Psoas muscle (tissue), 8 donors: ENCODE measurements at places on chromosomes 3 and 15.

GRCh38 chr3:9292516-9292915, 43.1 kb upstream of the SRGAP3 start:
- no peak for DNase-seq

DNA sequence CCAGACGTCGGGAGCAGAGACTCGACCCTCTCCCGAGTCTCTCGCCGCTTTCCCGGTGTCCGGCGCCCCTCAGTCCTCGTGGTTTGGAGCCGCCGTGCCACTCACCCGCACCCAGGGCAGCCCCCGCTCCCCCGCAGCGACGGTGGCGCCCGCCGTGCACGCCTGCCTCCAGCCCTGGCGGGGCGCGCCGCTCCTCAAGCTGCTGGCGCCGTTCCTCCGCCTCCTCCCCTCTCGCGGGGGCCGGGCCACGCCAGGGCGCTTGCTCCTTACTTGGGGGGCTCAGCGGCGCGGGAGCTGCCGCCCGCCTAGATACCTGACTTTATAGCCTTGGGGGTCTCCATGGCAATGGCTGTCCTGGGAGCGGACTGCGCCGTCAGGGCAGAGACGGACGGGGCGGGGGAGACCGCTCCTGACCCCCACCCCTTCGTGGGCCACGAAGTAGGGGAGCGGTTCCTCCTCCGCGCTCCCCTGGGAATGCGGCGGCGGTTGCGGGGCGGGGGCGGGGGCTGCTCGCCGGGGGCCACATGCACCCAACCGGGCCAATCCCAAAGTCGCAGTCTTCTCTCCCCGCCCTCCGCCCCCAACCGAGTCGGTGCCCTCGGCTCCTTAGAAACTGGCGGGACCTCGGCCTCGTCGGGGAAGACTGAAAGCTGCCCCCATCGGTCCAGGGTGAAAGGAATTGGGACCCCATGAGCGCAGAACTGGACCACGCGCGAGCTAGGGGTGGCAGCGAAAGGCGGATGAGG, at the start of gene ANKRD63:
ANKRD63 (minus strand) TSS at position 196 of the 746 bp plus-strand sequence. CDS start 478 bp downstream, outside the sequence.
- peak; percentile 38 for DNase-seq

DNA sequence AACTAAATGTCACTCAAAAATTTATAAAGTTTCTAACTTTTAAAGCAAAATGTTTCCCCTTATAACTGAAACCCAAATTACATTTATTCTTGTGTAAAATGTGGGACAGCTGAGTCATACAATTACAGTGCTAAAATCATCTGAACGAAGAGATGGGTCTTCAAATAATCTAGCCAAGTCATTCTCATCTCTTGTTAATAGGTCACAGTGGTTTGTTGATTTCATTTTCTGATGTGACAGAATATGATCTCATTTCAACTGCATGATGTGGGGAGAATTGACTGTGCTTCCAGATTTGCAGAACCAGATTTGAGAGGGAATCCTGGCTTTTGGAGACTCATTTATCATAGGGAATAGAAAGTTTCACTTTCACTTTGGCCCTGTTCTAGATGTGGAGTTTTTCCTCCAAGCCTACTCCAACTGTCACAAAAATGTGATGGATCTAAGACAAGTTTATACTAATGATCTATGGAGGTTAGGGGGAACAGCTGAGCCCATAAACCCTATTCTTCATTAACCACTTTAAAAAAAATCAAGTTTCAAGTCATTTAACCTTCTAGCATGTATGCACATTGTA, 685.0 kb downstream of the PDCD6IP start:
- DNase-seq, result no peak

GRCh38 chr3:45774581-45775521, 21.5 kb downstream of the SLC6A20 start:
- no peak for DNase-seq

DNA sequence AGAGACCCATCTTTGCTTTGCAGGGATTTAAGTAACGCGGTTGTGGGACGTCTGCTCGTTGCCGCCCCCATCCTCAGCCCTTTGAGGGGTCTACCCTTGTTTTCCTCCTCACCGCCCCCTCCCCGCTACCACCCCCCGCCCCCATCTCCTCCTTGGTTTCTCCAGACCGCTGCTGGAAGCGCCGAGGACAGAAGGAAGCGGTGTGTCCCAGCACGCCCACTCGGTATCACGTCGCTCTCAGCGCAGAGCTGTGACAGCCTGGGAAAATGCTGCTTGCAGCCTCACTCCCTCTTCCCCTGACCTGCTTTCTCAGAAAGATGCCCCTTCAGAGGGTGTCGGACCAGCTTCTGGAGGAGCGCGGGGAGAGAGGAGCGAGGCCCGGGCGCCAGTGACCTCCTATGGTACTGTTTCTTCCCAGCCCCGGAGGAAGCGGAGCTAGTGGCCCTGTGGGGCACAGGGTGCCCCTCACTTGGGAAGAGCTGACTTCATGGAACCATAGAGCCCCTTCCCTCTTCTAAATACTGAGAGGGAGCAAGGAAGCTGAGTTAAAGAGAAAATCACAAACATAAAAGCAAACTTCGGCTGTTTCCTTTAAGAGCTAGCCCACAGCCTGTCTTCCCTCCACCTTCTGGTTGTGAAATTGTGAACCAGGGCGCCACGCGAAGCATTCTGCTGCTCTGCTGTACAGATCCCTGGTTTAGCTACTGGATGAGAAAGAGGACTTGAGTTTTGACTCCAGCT, 698 bp downstream of the IL1RAP start:
- peak; percentile 38 for DNase-seq

GRCh38 chr3:36693670-36694069, 70.7 kb downstream of the DCLK3 start:
- DNase-seq, result no peak

DNA sequence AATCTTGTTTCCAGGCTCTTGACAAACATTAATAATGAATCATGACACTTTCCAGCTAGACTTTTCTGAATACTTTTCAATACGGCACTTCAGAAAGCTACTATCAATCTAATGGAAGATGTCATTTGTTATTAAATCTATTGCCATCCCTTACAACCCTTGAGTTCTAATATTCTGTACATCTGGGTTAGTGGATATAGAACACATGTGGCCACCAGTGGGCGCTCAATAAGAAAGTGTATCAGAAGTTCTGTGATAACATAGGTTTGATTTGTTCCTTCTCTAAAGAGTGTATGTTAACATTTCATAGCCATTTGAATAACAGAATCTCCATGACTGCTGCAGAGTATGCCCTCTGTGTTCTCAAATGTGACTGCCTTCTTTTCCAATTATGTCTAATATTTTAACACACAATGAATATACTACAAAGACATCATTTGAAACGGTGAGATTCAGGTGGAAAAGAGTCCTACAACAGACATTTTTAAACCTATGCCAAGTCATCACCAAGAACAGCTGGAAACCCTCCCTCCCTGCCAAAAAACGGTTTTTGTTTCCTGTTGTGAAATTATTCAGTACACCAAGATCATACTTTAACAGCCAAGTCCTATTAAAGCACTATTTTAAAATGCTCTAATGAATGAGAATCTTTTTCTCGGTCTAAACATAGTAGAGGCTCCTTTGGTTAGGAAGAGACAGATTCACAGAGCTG, 22.2 kb downstream of the ALDH1A2 start:
- peak; percentile 52 for DNase-seq

- no peak for DNase-seq
Measured at GRCh38 chr3:21169948-21170347, 581.1 kb downstream of the ZNF385D start.

DNA sequence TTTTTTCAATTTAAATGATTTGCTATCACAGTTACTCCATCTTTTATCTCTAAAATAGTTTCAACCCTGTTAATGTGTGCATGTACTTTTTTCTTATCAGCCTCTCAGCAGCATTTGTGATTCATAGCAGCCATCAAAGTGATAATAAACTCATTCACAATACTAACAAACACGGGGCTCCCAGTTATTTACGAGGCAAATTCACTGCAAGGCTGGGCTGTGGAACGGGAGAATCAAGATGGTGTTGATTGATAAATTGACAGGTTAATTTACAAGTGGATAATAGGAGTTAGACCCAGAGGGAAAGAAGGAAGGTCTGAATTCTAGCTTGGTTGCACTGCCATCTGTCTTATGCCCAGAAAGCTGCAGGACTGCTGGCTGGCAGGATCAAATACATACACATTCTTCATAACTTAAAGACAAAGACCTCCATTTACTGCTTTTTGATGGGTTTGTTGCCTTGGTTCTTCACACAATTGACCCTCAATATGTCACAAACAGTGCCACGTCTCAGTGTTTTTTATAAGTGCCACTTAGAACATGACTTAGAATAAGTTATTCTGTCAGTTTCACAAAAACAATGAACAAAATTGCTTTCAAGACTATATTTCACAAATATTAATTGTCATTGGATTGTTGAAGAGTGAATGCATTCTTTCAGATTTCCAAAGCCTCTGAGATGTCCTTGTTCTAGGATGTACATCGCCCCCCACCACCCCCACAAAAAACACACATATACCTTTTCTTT, 562.8 kb downstream of the NR2F2 start:
- DNase-seq, result no peak

DNA sequence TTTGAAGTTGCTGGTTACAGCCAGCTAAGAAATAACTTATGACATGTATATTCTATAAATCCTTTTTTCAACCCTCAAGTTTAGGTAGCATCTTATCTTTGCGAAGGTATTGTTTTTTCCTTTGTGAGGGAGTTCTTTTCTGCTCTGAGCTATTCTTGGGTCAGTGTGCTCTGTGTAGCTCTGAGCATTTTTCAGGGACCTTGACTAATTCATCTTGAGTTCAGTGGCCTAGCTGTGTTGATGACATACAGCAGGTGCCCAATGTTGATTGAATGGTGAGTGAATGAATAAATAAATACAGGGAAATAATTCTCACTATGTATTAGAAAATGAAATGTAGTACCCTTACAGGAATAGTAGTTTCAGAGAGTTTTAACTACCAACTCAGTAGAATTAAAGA, 335.3 kb downstream of the IL20RB start:
- no peak for DNase-seq

- peak; percentile 96 for DNase-seq
Measured at GRCh38 chr15:70763120-70763949, at the start of gene UACA. TSS of gene UACA (minus strand) at chr15:70763558. CDS start at chr15:70763407, 151 bp downstream.

- no peak for DNase-seq
Measured at GRCh38 chr3:66557170-66557569, 56.3 kb upstream of the LRIG1 start.

GRCh38 chr3:152961323-152961722, 126.4 kb downstream of the P2RY1 start:
- no peak for DNase-seq

GRCh38 chr15:26686547-26687187, 86.2 kb downstream of the GABRB3 start:
- no peak for DNase-seq

GRCh38 chr3:107404727-107405469, 27.7 kb downstream of the CCDC54 start:
- no peak for DNase-seq

- DNase-seq, result no peak
Measured at GRCh38 chr15:101123222-101123910, 128.5 kb downstream of the CHSY1 start.

DNA sequence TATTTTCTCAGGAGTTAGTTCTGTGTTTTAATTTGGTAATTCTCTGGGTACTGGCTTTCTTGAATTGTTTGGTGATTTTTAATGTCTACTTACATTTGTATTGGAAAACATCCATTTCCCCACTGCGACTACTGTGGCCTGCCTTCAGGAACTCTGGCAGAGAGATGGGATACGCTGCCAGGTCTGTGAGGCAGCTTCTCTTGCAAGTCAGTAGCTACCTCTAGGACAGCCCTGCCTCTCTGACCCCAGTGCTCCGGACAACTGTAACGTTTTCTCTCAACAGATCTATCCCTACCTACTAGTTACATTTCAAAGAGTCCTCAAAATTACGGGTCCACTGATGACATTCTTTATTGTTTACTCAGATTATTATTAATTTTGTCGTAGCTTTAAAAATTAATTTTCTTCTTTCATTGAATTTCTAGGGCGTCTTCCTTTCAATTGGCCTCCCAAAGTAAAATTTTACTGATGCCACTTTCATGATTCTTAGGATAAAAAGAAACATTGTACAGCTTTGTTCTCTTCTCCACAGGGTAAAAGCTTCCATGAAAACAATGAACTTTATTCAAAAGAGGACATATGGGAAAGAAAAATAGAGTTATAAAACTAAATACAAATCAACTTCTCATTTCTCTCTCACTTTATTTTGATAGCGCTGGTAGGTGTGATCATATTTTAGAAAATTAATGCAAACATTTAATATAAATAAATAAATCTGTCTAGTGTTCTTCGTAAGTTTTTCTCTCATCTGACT, 123.2 kb upstream of the GOLGA8J start:
- no peak for DNase-seq

DNA sequence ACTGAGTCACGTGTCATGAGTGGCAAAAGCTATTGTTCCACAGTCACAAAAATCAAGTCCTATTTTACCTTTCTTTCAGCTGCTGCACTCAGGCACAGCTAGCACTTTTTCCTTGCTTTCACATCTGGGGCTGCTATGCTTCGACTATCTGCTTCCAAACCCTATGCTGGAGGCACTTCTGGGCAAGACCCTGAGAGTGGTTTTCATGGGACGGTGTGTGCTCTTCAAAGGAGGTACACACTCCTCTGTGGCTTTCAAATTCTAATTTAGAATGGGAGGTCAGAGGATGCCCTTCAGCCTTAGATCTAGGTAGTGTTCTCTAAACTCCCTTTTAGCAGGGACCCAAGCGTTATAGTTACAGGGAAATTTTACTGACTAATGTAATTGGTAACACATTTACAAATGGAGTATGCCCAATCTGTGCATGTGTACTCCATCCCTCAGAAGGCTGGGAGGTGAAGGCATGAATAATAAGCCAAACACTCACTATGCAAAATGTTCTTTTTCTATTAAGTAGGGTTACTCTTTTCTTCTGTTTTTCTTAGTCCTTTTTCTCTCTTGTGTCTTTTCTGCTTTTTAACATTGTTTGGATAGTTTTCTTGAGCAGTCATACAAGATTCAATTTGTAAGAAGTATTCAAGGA, 188.3 kb downstream of the LSAMP start:
- no peak for DNase-seq

GRCh38 chr3:146594843-146595482, 10.2 kb downstream of the PLSCR5 start:
- DNase-seq, result no peak

GRCh38 chr15:76147906-76148570, 88.3 kb downstream of the TMEM266 start:
- DNase-seq, result peak; percentile 83

DNA sequence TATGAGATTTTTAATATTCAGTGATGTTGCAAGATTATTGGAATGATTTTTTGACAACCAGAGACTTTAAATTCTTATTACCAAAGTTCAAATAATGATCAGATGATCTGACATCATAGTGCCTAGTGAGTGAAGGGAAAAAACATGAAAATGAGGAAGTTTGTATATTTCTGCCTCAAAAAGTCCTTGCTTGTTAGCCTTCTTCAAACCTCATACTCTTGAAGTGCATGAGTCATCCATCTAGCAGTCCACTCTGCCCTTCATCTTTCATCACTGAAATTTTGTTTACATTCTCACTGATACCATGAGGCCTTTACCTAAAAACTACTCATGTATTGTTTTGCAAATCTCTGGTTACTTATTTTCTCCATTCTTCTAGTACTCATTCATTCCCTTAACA, 23.9 kb upstream of the OR5H6 start:
- no peak for DNase-seq
